ENCODE measurements at places on chromosomes 1 and 21.

DNA sequence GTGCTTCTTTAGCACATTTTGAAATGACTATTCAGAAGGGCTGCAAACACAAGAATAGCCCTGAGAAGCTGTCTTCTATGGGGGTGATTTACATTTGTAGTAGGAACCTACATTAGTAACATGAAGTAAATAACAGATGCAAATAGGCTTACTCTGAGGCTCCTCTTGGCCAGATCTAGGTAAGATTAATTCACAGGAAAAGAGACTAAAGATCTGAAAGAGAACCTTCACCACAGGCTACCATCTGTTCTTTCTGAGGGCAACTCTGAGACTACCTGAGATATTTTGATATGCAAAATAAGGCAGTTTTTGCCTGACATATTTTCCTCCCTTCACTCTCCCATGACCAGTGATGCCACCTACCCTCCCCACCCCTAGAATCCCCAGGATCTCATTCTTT, 1267.8 kb downstream of the PLA2G4A start:
- DNase-seq: no peak

DNA sequence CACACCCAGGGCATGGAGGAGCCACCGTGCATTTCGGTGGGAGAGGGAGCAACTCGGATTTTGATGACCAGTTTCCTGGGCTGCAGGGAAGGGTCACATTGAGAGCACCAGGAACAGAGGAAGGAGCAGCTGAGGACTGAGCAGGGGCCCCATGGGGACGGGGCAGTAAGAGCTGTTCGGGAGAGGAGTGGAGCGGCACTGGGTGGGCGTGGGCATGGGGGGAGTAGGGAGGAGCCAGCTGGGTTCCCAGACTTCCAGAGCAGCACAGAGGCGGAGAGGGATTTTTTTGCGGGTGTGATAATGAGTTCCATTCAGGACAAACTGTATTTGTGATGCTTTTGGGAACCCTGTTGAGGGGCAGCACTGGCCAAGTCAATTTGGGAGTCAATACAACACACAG, 17.4 kb upstream of the GPR153 start:
- no peak for DNase-seq

DNA sequence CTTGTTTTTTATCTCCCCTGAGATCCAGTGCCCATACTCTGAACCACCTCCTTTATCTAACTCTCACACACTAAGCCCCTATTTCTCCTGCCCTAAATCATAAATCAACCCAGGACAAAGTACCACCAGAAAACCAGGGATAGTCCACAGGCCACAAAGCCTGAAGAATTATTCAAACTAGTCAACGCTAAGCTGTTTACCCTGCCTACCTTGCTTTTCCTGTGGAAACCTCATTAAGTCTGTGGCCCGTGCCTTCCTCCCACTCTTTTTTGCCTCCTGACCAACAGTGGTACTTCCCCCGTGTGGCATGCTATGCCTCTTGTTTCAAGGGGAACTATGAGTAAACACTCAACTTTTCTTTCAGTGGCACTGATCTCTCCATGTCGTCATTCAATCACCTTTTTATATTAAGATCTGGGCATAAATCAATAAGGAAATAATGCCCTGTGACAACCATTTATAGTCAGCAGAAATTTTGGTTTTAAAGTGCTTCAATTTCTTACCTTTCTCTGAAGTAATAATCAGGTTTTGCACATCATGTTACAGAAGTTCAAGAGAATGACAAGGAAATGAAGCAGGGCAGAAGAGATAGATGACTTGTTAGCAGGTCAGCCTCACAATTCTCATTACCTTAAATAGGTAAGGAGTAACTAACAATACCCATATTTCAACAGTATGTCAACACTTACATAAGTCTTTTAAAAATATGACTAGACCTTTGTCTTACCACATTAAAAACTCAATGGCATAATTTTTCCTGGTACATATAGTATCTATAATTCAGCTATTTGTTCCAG, 32.1 kb downstream of the EYA3 start:
- DNase-seq: peak; percentile 35

DNA sequence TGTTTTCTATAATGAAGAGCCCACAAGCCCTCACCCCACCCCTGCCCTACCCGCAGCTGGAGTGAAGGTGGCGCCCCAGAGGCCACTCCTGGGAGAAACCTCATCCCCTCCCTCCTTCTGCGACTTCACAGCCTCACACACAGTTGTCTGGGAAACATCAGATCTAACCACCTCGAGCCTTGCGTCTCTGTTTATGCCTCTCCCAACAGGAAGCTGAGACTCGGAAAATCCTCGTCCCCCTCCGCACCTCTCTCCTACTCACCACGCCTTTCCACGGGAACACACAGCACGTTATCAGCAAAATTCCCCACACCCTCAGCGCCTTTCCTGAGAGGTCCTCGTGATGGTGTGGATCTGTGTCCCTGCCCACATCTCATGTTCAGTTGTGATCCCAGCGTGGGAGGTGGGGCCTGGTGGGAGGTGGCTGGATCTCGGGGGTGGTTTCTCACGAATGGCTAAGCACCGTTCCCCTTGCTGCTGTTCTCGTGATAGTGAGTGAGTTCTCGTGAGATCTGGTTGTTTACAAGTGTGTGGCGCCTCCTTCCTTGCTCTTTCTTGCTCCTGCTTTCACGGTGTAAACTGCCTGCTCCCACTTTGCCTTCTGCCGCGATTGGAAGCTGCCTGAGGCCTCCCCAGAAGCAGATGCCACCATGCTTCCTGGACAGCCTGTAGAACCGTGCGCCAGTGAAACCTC, 190.6 kb downstream of the KIF26B start:
- no peak for DNase-seq

- no peak for DNase-seq
Observed at GRCh38 chr21:30256100-30256499, 26.6 kb downstream of the KRTAP24-1 start.

DNA sequence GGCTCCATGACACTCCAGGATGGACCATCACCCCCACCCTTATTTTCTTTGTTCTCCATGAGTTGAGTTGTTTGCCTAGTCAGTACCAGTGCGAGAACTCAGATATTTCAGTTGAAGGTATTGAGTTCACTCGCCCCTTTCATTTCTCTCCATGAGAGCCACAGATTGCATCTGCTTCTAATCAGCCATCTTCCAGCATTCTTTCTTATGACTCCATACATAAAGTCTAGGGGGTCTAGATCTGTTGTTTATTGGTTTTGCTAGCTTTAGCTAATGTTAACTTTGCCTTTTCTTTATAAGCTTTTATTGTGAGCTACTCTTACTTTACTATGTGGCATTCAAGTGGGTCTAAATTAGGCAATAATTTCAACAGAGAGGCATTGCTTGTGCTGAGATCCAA, 71.6 kb upstream of the PDC start:
- no peak for DNase-seq

Measured in activated effector memory CD4-positive, alpha-beta T cell treated with Interleukin-2 at 50 U/mL for 16 hours (primary cell).